Colonic mucosa (tissue), 4 donors: ENCODE measurements at places on chromosomes 1 and 21. TPM values are rescaled to one million over a fixed set of nuclear protein-coding genes. Genes with fewer than 3 reads are reported as not detected.

The AQP10 gene
- total RNA-seq = not detected

The HSD11B1 gene
- total RNA-seq = 0.59 TPM

The RIIAD1 gene
- total RNA-seq = not detected

The LRRC71 gene
- not detected for total RNA-seq

The MTARC1 gene
- 33.6 TPM for total RNA-seq

The CD53 gene
- 15.8 TPM for total RNA-seq

The ARMH1 gene
- total RNA-seq = 1.3 TPM

The OR6N1 gene
- not detected for total RNA-seq

The KRTAP22-2 gene
- not detected for total RNA-seq

The MSTO1 gene
- total RNA-seq = 26.2 TPM

The LMX1A gene
- total RNA-seq = 0.64 TPM

The WDR47 gene
- total RNA-seq = 5.2 TPM

The ANGPTL1 gene
- 2.8 TPM for total RNA-seq

The RORC gene
- total RNA-seq = 20.5 TPM

The MAP3K21 gene
- 20.5 TPM for total RNA-seq

The RGS16 gene
- total RNA-seq = 0.77 TPM

The S100A9 gene
- total RNA-seq = 16.3 TPM

The FCER1G gene
- total RNA-seq = 6.6 TPM

The KCNJ9 gene
- 0.30 TPM for total RNA-seq

The TAS1R1 gene
- not detected for total RNA-seq

The KIF2C gene
- 13.6 TPM for total RNA-seq
